Right lobe of liver (tissue), 6 donors: ENCODE measurements at places on chromosomes 2 and 18. TPM values are rescaled to one million over a fixed set of nuclear protein-coding genes. Genes with fewer than 3 reads are reported as not detected.

Gene SNORC
- total RNA-seq: 4.7 TPM

Gene REL
- 4.2 TPM for total RNA-seq

Gene RUFY4
- total RNA-seq: not detected

Gene COL5A2
- total RNA-seq: 8.2 TPM

DNA sequence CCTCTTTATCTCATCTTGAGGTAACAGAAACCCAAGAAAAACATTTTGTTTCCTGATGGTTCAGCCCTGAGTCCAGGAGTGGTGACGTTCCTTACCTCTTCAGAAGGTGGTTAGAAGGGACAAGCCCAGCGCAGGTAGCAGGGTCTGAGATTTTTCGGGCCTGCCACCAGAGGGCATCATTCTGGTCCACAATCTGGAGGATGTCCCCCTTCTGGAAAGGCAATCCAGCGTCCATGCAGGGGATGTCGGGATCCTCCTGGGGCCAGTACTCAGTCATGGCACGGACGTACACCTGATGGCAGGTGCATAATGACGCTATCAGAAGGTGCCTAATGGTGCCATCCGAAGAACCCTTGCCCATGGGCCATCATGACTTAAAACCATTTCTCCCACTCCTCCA, 17.7 kb downstream of the MPP4 start:
- DNase-seq: no peak

DNA sequence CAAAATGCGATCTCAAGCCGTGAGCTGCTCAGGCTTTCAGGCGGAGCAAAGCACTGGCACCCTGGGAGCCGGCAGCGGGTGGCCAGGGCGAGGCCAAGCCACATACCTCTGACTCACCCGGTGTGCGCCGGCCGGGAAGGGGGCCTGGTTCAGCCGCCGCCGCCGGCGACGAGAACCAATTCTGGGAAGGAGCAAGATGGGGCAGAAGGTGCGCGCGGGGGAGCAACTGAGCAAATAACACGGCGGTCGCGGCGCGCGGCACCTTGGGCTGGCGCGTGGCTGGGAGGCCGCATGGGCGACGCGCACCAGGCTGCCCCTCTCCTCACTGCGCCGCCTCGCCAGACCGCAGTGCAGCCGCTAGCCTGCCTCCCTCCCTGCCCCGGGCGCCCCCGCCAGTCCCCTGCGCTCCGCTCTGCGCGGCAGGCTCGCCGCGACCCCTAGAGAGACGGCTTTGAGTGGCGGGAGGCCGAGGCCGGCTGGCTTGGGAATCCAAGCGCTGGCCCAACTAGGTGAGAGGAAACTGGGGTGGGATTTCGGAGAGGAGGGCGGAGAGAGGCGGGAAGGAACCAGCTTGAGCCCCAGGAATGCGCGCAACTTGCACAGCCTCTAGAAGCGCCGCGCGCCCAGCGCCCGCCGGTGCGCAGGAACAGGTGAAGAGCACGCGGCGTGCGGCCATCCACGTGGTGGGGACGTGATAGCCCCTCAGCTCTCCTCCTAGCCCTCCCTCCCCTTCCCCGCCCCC, 3.2 kb downstream of the NRP2 start:
- DNase-seq: no peak

DNA sequence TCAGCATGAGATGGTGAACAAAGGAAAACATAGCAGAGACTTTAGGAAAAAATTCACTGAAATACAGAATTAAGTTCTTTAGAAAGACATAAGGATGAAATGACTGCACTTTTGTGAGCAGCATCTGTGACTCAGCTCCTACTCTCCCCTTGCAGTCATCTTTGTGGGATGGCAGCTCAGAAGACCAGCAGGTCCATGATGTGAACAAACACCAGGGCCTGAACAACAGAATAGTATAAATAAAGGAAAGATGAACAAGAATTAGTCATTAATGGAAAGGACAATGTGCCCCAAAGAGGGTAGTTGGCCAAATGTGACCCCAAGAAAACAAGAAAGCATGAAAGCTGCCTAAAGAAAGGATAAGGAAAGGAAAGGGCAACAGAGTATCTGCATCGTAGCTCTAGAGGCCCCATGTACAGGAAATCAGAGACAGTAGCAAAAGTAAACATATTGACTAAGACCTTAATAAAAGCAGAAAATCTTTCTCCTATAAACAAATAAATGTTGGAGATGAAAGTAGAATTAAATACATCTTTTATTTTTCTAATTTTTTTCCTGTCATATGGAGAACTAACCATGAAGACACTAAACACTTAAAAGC, 318.0 kb downstream of the ZEB2 start:
- no peak for DNase-seq

GRCh38 chr2:47893771-47894170, 12.5 kb downstream of the FBXO11 start:
- DNase-seq: no peak

- no peak for DNase-seq
These were observed 66.4 kb downstream of the CDH7 start for GRCh38 chr18:65817178-65817577.

DNA sequence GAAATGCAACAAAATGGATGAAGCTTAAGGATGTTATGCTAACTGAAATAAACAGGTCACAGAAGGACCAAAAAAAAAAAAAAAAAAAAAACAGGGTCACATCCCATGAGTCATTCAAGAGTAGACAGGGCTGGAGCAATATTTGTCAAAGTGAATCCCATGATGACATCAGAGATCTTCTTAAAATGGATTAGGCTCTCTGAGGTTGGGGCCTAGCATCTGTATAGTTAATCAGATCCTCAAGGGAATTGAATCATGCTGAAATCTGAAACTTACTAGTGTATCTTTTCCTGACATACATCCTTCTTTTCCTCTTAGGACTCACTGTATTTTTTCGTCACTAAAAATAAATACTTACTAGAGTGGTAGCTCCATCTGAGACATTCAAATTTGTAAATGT, 380.6 kb upstream of the NXPH2 start:
- DNase-seq: no peak

- DNase-seq: no peak
These were observed 142.6 kb downstream of the RTP5 start for GRCh38 chr2:242011991-242012764.

GRCh38 chr2:138446043-138446442, 55.5 kb upstream of the SPOPL start:
- DNase-seq: no peak

DNA sequence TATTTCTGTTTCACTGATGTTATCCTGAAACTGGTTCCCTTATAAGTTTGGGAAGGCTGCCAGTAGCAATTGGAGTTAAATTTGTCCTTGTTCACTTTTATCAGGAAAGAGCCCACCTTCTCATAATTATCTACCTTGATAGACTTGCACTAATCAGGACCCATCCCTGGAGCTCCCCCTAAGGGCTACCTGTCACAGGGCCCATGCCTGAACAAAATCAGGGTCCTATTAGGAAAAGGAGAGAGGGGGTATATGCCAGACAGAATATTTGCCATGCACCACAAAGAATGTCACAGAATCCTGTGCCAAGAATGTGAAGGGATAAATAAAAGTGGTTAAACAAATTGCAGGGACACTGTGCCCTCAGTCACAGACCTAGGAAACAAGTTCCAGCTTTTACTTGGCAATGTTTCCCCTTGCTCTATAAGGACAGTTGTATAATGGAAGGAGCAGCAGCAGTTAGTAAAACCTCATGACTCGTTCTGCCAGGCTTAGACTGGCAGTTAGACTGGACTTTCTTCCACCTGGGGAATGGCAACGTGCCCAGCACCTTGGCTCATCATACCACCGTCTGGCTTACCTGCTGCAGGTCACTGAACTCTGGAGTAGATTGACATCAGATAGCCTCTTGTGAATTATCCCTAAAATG, 32.3 kb upstream of the VWC2L start:
- DNase-seq: peak; percentile 80

DNA sequence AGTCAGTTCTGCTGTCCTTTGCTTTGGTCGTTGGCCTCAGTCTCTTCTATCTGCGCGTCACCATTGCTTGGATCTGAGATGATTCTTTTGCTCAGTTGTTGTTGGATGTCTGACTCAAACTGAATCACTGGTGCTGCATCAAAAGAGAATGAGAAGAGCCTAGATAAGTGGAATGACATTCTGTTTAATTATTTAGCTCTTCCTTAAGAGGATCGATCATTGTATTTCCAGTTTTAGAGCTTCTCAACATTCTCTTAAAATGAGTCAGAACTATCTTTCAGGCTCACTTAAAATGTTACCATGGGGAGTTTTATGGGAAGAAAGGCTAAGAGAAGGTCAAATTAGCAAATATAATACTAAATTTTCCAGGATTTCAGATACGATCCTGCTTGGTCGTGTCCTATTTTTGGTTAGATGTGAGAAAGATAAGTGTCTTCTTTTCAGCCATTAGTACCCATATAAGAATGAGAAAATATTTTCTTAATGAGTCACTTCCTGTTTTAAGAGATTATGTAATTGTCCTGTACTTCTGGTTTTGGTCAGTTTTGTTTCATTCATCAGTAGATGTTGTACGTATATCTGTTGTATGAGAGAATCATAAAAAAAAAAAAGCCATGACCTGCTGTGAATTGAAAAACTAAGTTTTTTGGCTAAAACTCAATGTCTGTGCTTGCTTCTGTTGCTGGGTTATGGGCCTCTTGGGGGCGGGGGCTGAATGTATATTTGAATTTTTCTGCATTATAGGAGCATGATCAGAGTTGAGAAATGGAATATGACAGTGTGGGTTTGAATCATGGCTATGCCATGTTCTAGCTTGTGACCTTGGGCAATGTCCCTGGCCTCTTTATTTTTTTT, 31.6 kb upstream of the CASP10 start:
- no peak for DNase-seq

GRCh38 chr2:240836781-240837467, 16.9 kb upstream of the KIF1A start:
- DNase-seq: no peak

GRCh38 chr18:58344861-58345463, 283.9 kb downstream of the ALPK2 start:
- no peak for DNase-seq

- DNase-seq: peak; percentile 96
These were observed at the start of gene ADI1 for GRCh38 chr2:3519255-3520205. Gene ADI1 (minus strand): TSS chr2:3519531. CDS start chr2:3519487, 44 bp downstream.

DNA sequence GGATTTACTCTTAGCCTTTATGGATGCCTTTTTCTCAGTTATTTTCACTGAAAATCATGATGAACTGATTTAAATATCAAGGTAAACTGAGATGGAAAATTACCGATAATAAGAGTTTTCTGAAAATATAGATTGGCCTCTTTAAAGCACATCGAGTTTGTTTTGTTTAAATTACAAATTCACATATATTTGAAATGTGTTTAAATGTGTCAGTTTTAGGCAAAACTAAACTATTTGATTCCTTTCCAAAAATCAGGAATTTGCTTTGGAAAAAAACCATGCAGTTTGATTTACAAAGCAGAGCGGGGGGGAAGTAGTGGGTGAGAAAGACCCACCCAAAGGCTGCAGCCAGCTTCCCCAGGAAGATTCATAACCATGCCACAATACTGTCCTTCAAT, 52.0 kb upstream of the EML4 start:
- no peak for DNase-seq

DNA sequence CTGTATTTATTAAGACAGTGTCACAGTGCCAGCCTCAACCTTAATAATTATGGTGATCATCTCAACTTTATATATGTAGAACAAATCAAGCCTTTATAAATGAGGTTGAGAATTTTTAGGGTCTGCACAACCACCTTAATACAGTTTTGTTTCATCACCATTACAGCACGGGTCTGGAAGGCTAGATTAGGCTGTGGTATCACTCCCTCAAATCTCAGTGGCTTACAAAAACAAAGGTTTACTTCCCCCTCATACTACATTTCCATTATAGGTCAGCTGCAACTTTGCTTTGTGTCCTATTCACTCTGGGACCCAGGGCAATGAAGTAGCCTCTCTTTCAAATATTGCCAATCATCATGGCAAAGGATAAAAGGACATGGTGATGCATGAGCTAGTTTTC, 23.3 kb upstream of the USP14 start:
- DNase-seq: no peak

- no peak for DNase-seq
These were observed 27.4 kb upstream of the CATIP start for GRCh38 chr2:218329027-218329825.

DNA sequence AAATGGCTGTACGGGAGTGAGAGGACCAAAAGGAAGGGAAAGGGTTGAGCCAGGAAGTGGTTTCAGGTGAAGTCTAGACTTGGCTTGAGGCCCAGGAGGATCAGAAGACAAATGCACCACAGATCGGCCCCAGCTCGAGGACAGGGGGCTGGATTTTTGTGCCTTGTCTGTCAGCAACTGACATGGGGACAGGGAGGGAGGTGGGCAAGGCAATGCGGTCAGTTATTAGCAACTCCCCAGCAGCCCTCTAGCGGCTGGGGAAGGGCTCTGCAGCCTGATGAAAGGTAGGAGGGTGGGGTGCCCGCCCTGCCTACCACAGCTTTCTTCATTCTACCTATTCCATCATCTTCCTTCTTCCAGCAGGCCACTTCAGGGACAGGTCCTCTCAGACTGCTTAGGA, 50.0 kb downstream of the CPO start:
- DNase-seq: peak; percentile 57

GRCh38 chr2:58266211-58266610, 25.1 kb upstream of the FANCL start:
- DNase-seq: no peak

DNA sequence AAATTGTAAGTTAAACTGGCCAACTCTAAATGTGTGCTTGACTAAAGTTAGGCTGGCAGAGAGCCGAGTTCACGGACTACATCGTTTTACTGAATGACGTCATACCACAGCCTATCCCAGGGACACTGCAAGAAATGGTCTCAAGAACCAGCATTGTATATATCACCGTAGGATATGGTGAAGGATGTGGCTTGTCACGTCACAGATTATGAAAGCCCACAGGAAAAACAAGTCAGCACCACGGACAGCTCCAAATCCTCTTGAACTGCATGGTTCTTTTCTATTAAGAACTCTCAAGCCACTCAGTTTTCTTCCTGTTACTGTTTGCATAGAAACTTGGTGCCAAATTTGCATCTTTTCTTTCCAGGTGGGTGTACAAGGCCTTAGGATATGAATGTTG, 85.1 kb upstream of the ACAA2 start:
- DNase-seq: no peak

DNA sequence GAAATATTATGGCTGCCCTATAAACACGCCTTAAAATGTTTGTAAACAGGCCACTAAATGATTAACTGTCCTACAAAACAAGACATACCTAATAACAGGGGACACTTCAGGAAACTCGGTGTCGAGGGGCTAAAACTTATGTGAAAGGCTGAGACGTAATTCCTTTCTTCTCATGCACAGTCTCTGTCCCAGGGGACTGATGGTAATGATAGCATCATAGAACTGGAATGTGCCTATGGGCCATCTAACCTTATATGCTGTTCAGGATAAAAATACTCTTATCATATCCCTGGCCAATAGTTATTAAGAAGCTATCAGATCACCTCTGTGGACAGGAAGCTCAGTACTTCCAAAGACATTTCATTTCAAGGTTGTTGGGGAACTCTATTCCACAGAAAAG, 252.6 kb upstream of the RASGRP3 start:
- DNase-seq: no peak
